Kasumi-1 (cell line): ENCODE measurements at places on chromosomes 4 and X.

GRCh38 chrX:13515211-13515930 is 54.0 kb upstream of the EGFL6 start:
- no peak for DNase-seq

DNA sequence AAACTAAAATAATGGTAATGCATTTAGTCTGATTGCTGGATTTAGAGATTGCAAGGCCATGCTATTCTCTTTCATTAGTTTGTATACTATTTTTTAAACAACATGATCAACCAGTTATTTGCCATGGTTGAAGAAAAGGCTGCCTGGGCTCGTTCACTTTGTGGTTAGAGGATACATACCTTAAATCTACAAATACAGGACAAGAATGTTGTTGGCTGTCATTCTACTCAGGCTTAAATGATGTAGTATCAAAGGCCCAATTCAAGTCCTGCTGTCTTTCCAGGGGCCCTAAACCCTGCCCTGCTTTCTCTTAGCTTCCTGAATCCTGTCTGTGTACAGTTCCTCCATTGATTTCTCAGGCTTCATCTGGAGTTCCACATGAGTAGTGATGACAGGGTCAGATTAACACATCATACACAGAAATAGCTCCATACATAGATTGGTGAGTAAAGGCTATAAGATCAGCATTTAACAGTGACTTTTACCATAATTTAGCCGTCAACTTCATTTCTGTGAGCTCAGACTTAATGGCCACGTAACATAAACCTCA is 114.9 kb upstream of the GPRIN3 start:
- no peak for DNase-seq

- DNase-seq = peak; percentile 88
Observed at GRCh38 chr4:98467627-98468072, 190.8 kb downstream of the TSPAN5 start.

GRCh38 chr4:68176500-68176899 is 46.8 kb upstream of the TMPRSS11F start:
- no peak for DNase-seq

- no peak for DNase-seq
Observed at GRCh38 chr4:173254646-173255045, 79.5 kb downstream of the HMGB2 start.

- DNase-seq = no peak
Observed at GRCh38 chrX:136823175-136823574, 42.4 kb upstream of the ARHGEF6 start.

- DNase-seq = no peak
Observed at GRCh38 chrX:103361798-103362197, 5.5 kb downstream of the TCEAL9 start.

DNA sequence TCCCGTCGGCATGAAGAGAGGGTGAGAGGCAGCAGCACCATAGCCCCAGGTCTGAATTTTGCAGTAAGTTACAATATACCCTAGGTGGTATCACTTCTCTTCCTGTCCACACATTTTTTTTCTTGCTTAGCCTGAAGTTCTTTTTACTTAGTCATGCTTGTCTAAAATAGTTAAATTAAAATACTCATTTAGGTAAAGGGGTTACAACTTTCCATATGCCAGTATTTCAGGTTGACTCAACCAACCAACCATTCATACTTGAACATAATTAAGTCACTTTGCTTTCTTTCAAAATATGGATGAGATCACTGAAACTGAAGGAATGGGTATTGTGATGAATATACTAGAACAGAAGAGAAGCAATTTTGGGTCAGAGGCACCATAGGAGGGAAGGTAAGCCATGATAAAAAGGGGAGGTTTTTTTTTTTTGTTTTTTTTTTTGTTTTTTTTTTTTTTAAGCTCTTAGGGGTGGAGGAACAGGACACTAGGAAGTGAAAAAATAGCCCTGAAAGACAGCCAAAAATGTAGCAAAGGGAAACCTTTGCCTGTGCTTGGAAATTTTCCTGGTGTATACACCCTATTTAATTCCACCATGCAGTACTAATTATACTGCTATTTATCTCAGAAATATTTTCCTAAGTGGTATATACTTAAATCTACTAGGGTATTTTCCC is 41.8 kb downstream of the RPS6KA3 start:
- DNase-seq = no peak

- no peak for DNase-seq
Observed at GRCh38 chr4:113666386-113667114, 95.0 kb downstream of the CAMK2D start.

GRCh38 chr4:145490361-145490760 is 8.7 kb downstream of the SMAD1 start:
- DNase-seq = no peak

DNA sequence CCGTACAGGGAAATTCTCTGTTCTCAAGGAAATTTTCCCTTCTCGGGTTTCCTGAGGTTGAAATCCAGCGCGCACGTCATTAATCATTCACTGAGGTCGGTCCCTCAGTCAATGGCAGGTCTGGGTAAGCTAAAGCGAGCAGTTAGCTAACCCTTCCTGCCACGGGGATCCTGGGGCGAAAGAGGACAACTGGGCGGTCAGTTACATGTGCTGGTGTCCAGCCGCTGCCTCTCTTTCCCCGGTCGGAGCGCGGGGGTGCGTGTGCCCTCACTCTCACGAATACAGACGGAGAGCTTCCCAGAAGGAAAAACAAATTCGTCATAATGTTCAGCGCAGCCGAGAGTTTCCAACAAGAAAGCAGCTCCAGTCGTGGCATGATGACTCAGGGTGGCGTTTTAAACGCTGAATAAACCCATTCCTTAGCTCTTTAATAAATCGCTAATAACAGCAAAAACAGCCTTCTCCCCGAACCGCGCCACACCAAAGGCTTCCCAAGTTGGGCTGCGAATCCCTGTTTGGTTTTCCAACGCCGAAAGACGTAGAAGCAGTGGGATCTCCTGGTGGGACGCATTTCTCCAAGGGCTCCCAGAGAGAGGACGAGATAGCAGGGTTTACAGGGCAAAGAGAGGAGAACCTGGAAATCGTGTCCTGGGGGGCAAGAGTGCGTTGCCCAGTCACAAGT is 752 bp upstream of the FGF5 start:
- DNase-seq = peak; percentile 28
